ENCODE measurements at places on chromosomes 16 and 17. TPM values are rescaled to one million over a fixed set of nuclear protein-coding genes. Genes with fewer than 3 reads are reported as not detected.

GRCh38 chr16:53605356-53605755, 98.3 kb downstream of the RPGRIP1L start:
- H3K36me3 ChIP-seq: no peaks in the 10 kb centered on the region
- no peaks in the 10 kb centered on the region for H3K4me1 ChIP-seq
- no peak for DNase-seq
- H3K27me3 ChIP-seq: no peaks in the 10 kb centered on the region

GRCh38 chr17:9886141-9886930, 18.7 kb downstream of the RCVRN start:
- no peak for DNase-seq
- no peak overlapping the region for H3K4me3 ChIP-seq
- H3K4me1 ChIP-seq: peaks cover 5% of the 10 kb centered on the region
- no peaks in the 10 kb centered on the region for H3K36me3 ChIP-seq

GRCh38 chr16:68529931-68530701, 9.0 kb upstream of the ZFP90 start:
- no peaks in the 10 kb centered on the region for H3K36me3 ChIP-seq
- DNase-seq: peak; percentile 88
- peaks cover 23% of the 10 kb centered on the region for H3K4me1 ChIP-seq

DNA sequence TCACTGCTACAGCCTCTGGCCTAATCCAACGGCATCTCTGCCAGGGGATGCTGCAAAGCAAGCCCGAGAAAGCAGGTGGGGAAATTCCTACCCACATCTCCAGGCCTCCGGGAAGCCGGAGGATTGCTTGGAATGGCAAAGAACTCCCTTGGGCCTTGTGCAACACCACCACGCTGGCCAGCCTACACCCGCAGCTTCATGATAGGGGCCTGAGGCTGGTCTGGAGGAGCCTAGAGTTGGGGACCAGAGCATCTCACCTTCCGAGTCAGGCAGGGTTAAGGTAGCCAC, 20.3 kb downstream of the GGA3 start:
- no peak for DNase-seq
- H3K36me3 ChIP-seq: peaks cover 98% of the 10 kb centered on the region
- no peak overlapping the region for H3K4me3 ChIP-seq

- H3K4me1 ChIP-seq: no peaks in the 10 kb centered on the region
- peaks cover 35% of the 10 kb centered on the region for H3K27me3 ChIP-seq
These were observed 37.1 kb upstream of the MGAT5B start for GRCh38 chr17:76830987-76831715.

KRTAP9-8 gene
- total RNA-seq: not detected

HBZ gene
- total RNA-seq: not detected

All from left ventricle myocardium inferior (tissue), 1 donor.